ENCODE measurements at places on chromosomes 6 and 20.

GRCh38 chr6:144156338-144156737 lies 6.0 kb downstream of the STX11 start:
- peak; percentile 87 for DNase-seq

- no peak for DNase-seq
Measured at GRCh38 chr6:57224769-57225515, 2.8 kb upstream of the RAB23 start.

DNA sequence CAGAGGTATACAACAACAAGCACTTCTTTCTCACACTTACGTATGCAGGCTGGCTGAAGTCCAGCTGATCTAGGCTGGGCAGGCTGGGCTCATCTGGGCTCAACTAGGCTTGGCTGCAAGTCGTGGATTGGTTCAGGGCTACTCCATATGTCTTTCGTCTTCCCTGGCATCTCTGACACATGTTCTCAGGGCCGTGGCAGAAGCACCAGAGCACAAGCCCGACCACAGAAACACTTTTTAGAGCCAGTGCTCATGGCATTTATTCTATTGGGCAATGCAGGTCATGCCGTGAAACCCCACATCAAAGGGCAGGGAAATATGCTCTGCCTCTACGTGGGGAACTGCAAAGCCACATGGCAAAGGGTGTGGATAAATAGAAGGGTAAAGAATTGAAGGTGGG lies 93.8 kb downstream of the RIN2 start:
- no peak for DNase-seq

DNA sequence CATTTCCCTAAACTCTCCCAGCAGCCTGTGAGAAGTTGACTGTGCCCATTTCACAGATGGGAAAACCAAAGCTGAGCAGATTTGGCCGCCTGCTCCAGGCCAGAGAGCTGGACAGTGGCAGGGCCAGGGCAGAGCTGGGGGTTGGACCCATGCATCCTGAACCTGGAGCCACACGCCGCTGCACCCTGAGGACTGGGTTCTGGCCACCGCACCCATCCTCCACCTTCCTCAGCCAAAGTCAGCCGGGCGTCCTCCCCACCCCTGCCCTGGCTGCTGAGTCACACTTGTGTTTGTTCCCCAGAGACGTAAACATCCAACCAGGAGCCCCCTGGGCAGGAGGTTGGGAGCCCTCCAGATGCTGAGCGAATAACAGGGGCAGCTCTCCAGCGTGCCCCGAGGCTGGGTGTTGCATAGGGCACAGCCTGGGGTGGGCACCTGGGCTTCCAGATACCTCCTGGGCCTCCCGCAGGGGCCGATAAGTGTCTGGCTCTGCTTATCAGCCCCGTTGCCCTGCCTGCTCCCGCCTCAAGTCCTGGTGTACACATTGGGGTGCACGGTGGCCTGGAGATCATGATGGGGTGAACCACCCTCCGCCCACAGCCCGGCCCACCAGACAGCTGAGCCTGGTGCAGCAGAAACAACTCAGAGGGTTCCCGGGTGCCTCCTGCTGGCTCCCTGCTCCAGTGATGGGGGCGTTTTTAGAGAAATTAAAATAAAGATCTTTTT lies 23.8 kb downstream of the RBM38 start:
- DNase-seq = no peak

- no peak for DNase-seq
Measured at GRCh38 chr6:41561931-41562911, 16.0 kb downstream of the FOXP4 start.

GRCh38 chr20:3209946-3210317 lies 634 bp downstream of the ITPA start:
- DNase-seq = no peak

DNA sequence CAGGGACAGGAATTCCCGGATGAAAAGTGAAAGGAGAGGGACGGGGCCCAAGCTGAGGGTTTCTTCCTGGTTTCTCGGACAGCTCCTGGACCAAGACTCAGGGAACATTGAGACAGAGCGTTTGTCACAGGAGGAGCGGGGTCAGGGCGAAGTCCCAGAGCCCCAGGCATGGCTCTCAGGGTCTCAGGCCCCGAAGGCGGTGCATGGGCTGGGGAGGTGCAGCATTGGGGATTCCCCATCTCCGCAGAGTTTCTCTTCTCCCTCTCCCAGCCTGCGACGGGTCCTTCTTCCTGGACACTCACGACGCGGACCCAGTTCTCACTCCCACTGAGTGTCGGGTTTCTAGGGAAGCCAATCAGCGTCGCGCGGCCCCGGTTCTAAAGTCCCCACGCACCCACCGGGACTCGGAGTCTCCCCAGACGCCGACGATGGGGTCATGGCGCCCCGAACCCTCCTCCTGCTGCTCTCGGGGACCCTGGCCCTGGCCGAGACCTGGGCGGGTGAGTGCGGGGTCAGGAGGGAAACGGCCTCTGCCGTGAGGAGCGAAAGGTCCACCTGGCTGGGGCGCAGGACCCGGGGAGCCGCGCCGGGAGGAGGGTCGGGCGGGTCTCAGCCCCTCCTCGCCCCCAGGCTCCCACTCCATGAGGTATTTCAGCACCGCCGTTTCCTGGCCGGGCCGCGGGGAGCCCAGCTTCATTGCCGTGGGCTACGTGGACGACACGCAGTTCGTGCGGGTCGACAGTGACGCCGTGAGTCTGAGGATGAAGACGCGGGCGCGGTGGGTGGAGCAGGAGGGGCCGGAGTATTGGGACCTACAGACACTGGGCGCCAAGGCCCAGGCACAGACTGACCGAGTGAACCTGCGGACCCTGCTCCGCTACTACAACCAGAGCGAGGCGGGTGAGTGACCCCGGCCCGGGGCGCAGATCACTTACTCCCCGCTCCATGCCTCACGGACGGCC lies 54.6 kb upstream of the POLR1H start:
- no peak for DNase-seq
